Activated naive CD8-positive, alpha-beta T cell treated with anti-CD3 and anti-CD28 coated beads for 36 hours (primary cell): ENCODE measurements at places on chromosomes 4 and X.

DNA sequence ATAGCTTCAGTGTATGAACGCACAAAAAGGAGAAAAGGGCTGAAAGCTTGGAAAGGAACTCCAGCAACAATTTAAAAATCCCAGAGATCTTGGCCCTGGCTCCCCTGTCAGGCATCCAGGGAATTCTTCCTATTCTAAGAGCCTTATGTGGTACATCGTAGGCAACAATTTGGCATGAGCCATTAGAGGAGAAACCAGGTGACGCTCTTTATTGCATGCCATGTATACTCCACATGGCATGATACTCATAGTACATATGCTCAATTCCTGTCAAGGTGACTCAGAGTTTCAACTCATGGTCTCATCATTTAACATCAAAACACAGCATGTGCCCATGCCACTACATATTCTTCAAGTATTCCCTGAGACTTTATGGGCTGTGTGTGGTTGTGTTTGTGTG, 191.3 kb downstream of the OR13H1 start:
- no peaks in the 10 kb centered on the region for H3K27me3 ChIP-seq
- peaks cover 15% of the 10 kb centered on the region for H3K36me3 ChIP-seq
- no peak overlapping the region for H3K27ac ChIP-seq

DNA sequence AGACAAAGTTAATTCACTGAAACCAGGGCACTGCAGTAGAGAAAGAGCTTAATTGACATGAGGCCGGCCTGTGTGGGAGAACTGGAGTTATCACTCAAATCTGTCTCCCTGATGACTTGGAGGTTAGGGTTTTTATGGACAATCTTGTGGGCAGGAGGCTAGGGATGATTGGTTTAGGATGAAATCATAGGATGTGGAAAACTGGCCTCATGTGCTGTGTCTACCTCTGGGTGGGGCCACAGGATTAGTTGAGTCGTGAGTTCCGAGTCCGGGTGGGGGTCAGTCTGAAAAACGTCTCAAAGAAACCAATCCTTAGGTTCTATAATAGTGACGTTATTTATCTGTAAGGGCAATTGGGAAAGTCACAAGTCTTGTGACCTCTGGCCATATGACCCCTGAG, 68.1 kb downstream of the UCHL1 start:
- no peaks in the 10 kb centered on the region for H3K36me3 ChIP-seq
- H3K4me1 ChIP-seq, result no peaks in the 10 kb centered on the region
- peaks cover 4% of the 10 kb centered on the region for H3K27me3 ChIP-seq
- no peak for DNase-seq

DNA sequence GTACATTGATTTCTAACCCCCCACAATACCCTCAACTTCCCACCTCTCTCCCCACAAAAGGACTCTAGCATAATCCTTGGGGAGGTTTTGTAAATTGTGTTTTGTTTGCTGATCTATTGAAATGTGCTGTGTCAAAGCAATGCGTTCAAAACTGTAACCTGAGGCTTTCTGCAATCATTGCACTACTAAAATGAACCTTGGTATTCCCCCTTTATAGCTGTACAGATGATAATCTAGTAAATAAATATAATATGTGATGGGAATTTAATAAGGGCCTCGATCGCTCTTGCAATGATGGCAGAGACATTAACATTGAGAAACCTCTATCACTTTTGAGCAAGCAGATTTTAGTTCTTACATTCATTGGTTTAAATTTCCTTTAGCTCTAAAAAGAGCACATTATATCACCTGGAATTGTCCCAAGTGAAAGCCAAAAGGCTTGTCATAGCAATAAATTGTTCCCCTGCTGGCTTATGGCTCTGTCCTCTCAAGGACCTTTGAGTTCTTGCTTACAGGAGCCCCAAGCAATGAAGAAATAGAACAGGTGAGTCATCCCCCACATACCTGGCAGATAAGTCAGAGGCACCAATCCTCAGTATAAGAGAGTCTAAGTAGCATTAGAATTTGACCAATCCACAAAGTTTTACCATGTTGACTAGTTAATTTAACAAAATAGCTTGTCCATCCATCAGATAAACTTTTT, 18.4 kb upstream of the ACE2 start:
- H3K4me3 ChIP-seq, result no peak overlapping the region
- no peak overlapping the region for H3K27ac ChIP-seq
- DNase-seq, result no peak
- H3K4me1 ChIP-seq, result no peaks in the 10 kb centered on the region
- H3K27me3 ChIP-seq, result no peaks in the 10 kb centered on the region

DNA sequence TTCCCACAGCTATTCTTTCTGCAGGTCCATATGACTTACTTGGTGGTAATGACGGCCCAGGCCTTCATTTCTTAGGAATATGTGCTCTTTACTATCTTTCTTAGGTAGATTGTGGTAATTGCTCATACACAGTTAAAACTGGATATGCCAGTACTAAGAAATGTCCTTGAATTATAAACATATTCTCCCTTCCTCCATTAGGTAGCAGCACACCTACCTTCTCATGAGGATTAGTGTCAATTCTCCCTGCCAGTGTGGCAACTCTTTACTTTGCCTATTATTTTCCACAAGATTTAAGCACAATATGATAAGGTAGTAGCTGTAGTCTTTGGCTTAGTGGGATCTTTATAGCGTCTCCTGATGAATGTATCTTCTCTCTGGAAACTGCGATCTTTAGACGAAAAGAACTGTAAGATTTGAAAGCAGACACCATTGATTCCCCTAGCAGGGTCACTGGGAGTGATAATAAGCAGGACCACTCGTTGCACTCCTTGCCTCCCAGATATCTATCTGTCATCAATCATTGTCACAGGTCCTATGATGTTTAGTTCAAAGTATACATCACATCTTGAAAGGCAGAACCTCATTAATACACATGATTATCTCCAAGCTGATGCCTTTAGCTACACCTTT, 1240.7 kb downstream of the C4orf33 start:
- H3K36me3 ChIP-seq, result no peaks in the 10 kb centered on the region
- no peak for DNase-seq
- no peaks in the 10 kb centered on the region for H3K27me3 ChIP-seq
- H3K27ac ChIP-seq, result no peak overlapping the region
- no peaks in the 10 kb centered on the region for H3K4me1 ChIP-seq
- H3K4me3 ChIP-seq, result no peak overlapping the region

DNA sequence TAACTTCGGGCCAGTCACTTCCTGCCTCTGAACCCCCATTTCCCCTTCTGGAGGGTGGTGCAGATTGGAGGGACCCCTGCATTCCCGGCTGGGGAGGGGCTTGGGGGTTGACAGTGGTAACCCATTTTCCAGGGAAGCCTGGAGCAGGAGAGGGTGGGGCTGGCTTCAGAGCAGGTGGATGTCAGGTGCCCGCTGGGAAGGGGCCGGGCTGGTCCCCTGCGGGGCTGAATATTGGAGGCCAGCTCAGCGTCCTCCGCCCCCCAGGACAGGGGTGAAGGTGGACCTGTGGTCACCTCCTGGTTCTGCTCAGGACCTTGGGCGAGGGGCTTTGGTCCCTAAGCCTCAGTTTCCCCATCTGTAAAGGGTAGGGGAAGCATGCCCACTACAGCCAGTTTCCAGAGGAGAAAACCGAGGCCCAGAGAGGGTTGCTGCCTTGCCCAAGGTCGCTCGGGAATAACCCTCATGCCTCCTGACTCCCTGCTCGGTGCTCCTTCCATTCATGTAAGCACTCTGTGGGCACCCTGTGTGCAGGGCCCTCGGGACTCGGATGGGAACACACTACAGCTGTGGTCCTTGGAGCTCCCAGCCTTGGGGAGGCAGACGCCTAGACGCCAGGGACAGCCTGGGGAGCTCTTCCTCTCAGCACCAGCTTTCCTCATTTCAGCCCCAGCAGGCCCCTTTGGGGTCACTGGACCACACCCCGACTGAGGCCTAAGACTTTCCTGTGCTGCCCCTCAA, 683 bp downstream of the MAN2B2 start:
- peak overlapping the region; percentile 83 for H3K4me3 ChIP-seq
- peak overlapping the region; percentile 82 for H3K27ac ChIP-seq
- DNase-seq, result no peak
- H3K4me1 ChIP-seq, result peaks cover 2% of the 10 kb centered on the region
- H3K36me3 ChIP-seq, result peaks cover 19% of the 10 kb centered on the region
